Large intestine (tissue), 12 donors: ENCODE measurements at places on chromosomes 16 and 17. TPM values are rescaled to one million over a fixed set of nuclear protein-coding genes. Genes with fewer than 3 reads are reported as not detected.

GRCh38 chr16:87620201-87620495, 17.8 kb downstream of the JPH3 start:
- no peak for DNase-seq

DNA sequence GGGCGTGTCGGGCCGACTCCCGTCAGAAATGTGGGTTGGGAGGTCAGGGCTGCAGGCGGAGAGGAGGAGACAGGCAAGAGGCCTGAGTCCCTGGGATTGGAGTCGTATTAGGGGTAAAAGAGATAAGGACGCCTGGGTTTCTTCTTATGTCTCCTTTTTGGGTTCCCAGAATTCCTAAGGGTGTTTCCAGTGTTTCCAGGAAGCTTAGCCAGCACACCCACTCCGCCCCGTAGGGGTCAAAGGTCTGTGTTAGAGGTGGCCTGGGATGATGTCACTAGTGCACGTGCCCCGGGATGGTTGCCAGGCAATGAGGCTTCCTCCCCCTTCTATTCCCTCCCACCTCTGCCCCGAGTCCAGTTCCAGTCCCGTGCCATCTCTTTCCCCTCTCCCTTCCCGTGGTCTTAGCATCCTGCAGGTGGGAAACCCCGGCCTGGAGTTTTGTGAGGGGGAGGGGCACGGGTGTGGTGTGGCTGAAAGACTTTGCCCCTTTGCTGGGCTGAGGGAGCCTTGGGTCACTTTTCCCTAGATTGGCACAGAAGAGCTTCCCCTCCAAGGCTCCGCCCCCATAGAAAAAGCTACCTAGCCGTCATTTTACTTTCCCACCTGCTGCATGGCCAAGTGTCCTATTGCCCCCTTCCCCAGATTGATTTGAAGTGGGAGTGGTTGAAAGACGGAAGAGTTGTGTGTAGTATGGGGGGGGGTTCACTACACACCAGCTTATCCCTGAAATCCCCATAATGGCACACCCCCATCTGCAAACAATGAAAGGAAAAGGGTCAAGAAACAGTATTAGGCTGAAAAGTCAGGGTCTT, 2.8 kb downstream of the KDM6B start:
- DNase-seq: peak; percentile 100

CDH8 gene
- polyA plus RNA-seq: 2.0 TPM

GRCh38 chr17:70060415-70060814, 14.6 kb upstream of the KCNJ16 start:
- DNase-seq: no peak

MT1H gene
- 391 TPM for polyA plus RNA-seq

RAMP2 gene
- 45.9 TPM for polyA plus RNA-seq

- peak; percentile 62 for DNase-seq
Measured at GRCh38 chr16:85891776-85892166, 7.2 kb upstream of the IRF8 start.

CDK12 gene
- polyA plus RNA-seq: 45.9 TPM

DNA sequence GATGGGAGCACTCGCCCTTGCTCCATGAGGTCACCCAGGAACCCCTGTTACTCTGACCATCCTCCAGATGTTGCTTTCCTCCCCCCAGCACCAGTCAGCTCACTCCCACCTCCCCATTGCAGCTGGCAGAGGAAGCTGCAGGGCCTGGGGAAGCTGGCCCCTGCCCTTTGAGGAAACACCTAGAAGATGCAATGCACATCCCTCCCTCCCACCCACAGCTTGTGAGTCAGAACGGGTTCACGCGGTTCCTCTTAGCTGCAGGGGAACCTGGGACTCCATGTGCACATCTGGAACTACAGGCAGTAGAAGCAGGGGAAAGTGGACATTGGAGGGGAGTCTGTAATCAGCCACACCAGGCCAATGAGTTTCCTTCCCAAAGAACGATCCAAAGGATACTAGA, 96.9 kb downstream of the KATNIP start:
- DNase-seq: no peak
